AG10803 (cell line): ENCODE measurements at places on chromosomes 7 and 10.

DNA sequence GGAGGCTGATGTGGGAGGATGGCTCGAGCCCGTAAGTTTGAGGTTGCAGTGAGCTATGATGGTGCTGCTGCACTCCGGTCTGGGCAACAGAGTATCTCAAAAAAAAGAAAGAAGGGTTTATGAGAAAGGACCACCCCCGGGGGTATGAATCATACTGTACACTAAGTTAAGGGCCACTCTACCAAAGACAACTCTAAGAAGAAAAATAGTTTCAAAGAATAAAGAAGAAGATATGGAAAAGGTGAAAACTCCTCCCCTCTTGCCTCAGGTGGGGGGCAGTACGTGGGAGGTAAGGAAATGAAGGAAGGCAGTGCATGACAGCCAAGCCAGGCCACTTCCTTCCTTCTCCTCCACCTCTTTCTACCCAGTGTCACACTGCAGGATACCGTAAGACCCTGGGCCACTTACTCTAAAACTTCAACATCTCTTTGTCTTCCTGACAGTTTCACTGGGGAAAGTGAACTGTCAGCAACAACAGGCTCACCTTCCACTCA lies 61.3 kb downstream of the PIP4K2A start:
- DNase-seq: no peak

DNA sequence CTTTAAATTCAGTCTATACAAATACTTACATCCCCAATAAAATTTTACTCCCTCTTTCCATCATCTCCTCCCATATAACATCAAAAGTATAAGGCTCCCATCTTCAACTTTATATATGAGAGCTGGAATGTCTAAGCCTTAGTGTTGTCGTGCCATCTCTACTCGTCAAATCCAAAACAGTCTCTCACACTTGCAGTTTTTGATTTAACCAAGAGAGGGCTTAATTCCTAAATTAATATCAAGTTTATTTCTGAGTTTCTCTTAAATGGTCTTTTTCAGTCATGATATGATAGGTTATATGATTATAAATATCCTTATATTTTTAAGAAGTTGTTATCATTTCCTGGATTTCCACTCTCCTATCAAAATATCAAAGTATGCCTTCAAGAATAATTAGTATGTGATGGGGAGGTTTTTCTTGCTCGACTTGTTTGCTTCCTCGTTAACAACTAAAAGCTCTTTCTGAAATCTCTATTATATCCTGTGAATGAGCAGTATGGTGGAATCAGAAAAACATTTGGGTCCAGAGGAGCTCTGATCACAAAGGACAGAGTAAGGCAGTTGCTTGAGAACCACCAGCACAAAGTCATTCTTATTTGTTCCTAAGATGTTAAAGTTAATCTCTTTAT lies 12.5 kb upstream of the LIPK start:
- peak; percentile 8 for DNase-seq

GRCh38 chr7:140081774-140082425 lies 19.1 kb upstream of the PARP12 start:
- DNase-seq: no peak

- DNase-seq: peak; percentile 34
Observed at GRCh38 chr7:139321071-139321745, 19.9 kb upstream of the FMC1 start.

- no peak for DNase-seq
Observed at GRCh38 chr7:143256325-143256724, 6.9 kb upstream of the GSTK1 start.

DNA sequence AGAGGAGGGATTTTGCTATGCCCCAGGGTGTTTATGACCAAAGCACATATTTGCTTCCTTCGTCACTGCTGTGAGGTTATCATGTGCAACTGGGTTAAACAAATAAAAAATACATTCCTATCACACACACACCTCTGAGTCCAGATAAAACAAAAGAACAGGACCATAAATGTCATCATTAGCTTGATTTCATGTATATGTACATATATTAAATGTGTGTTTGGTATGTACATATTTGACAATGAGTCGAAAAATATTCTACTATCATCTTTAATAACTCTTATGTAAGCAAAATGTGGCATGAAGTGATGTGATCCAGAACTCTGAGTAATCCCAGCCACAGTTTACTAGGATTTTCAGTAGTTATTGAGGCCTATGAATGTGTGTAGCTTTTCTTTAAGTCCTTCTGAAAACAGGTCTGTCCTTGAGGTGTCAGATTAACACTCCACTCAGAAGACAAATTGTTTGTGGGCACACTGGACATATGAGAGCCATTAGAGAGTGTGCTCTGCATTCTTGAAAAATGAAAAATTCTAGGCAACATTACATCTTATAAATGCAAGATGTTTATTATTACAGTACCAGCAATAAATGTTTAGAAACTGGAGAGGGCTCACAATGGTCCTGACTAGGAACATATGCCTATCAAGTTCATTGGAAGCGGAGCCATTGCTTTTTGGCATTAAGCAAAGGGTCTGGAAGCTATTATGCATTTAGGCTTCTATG lies 335.1 kb upstream of the SEMA3A start:
- peak; percentile 93 for DNase-seq

GRCh38 chr7:121302214-121302745 lies 26.5 kb upstream of the WNT16 start:
- peak; percentile 75 for DNase-seq

DNA sequence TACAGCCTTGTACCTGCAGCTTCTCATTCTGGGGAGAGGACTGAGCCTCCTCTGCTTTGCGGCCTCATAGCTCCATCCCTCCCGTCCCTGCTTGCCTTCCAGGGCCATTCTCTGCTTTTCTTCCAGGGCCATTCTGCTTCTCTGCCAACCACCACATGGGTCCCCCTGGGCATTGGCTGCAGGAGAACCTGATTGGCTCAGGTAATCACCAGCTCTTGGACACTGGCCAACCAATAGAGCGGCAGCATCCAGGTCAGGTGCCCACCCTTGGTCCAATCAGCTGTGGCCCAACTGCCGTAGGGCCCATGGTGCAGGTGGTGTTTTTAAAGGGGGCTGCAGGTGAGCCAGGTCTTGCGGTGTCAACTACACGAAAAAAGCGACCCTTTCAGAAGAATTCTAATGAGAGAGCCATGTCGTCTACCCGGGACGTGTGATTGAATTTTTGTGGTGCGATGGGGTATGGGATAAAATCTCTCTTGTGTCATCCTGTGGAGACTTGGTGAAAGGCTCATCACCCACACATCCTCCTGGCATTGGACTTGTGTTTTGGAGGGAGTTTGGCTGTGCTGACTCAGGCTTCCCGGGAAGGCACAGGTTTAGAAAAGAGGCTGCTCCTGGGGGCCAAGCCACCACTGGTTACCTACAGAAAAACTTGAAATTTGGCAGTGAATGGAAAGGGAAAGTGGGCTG lies 46.0 kb upstream of the PODXL start:
- DNase-seq: peak; percentile 68

GRCh38 chr7:157503229-157503628 lies 166.4 kb downstream of the DNAJB6 start:
- DNase-seq: no peak

- no peak for DNase-seq
Observed at GRCh38 chr7:8985255-8985654, 551.8 kb downstream of the NXPH1 start.

- no peak for DNase-seq
Observed at GRCh38 chr7:102918845-102919244, 6.0 kb downstream of the LRRC17 start.

GRCh38 chr10:132538031-132538789 lies 623 bp downstream of the INPP5A start:
- no peak for DNase-seq

- DNase-seq: peak; percentile 47
Observed at GRCh38 chr10:92419740-92420545, 129.0 kb downstream of the MARCHF5 start.

GRCh38 chr10:66180021-66180420 lies 745.8 kb upstream of the LRRTM3 start:
- DNase-seq: no peak

DNA sequence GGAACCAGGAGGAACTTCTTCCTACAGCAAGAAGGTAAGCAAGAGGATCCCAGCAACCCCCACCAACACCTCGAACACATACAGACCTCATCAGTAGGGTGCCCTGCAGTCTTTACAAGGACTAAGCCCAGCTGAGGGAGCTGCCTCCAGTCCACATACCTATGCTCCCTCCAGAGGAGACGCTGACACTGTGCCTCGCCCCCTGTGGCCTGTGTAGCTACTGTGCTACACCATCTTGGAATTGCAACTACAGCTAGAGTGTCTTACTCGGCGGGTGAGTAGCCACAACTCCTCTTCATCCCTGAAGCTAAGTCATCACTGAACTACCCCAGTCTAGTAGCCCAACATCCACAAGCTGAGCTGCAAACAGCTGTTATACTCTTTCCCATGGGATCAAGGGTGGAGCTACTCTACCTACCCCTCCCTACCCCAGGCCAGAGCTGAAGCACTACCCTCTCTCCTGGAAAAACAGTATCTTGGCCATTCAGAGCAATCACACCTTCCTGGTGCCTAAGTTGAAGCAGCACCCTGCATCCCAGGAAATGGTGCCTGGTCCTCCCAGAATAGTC lies 42.2 kb upstream of the CAMK2B start:
- no peak for DNase-seq
